Left lung (tissue), 14 donors: ENCODE measurements at places on chromosomes 13 and 19.

DNA sequence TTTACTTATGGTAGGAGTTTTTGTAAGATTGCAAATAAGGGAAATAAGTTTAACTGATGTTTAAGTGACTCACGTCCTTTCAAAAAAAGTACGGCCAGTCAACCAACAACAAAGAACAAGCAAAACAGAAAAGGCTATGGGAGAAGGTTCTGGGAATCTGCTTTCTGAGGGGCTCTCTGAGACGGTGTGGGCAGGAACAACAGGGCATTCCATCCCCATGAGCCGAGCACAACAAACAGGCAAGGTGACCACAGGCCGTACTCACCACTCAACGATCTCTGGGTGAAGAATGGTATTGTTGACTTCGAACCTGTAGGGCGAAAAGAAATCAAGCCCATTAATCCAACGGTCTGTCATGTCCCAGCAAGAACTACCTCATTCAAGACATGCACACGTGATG is 43.8 kb downstream of the PEPD start:
- no peak for DNase-seq
- no peaks in the 10 kb centered on the region for H3K36me3 ChIP-seq
- no peaks in the 10 kb centered on the region for H3K27me3 ChIP-seq
- H3K27ac ChIP-seq: no peak overlapping the region
- H3K4me1 ChIP-seq: no peaks in the 10 kb centered on the region

- H3K4me3 ChIP-seq: peak overlapping the region; percentile 11
- no peaks in the 10 kb centered on the region for H3K36me3 ChIP-seq
- no peaks in the 10 kb centered on the region for H3K4me1 ChIP-seq
- DNase-seq: peak; percentile 90
- H3K27me3 ChIP-seq: no peaks in the 10 kb centered on the region
- H3K27ac ChIP-seq: no peak overlapping the region
Measured at GRCh38 chr19:11361037-11361770, 6.0 kb downstream of the PLPPR2 start.

GRCh38 chr13:40546047-40546446 is 120.4 kb downstream of the FOXO1 start:
- H3K4me3 ChIP-seq: no peak overlapping the region
- no peak overlapping the region for H3K27ac ChIP-seq
- no peaks in the 10 kb centered on the region for H3K27me3 ChIP-seq
- H3K4me1 ChIP-seq: no peaks in the 10 kb centered on the region
- DNase-seq: no peak
- no peaks in the 10 kb centered on the region for H3K36me3 ChIP-seq

DNA sequence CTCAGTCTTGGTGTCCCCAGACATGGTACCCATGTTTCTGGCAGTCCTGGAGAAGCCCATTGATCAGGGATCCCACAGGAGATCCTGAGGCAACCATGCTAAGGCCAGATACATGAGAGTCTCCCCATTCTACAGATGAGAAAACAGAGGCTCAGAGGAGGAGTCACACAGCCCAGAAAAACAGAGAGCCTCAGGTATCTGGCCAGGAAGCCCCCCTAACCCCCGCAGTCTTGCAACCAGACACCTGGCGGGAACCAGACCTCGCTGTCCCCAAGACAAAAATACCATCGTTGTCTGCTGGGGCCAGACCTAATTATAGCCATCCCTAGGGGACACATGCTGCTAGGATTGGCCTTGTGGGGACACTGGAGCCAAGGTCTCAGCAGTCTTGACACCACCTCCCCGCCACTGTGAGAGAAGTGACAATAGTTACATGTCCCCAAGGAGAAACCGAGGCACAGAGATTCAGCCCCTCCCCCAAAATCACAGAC is 1.6 kb upstream of the PDE4C start:
- DNase-seq: no peak
- H3K36me3 ChIP-seq: no peaks in the 10 kb centered on the region
- no peak overlapping the region for H3K27ac ChIP-seq
- H3K27me3 ChIP-seq: peaks cover 96% of the 10 kb centered on the region
- H3K4me1 ChIP-seq: peaks cover 7% of the 10 kb centered on the region

DNA sequence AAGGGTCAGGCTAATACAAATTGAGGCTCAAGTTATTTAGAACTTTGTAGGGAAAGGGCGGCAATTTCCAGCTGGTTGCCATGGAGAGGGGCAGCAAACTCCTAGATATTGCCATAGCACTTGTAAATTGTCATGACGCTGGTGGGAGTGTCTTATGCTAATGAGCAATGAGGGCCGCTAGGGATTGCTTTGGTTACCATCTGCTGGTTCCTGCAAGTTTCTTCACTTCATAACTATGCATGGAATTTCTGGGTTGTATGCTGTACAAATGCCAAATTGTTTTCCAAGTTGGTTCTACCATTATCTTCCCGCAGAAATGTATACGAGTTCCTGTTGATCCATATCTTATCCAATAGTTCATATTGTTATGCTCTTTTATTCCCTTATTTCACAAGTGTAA is 1339.4 kb downstream of the EFNB2 start:
- H3K27me3 ChIP-seq: no peaks in the 10 kb centered on the region
- H3K4me3 ChIP-seq: no peak overlapping the region
- no peaks in the 10 kb centered on the region for H3K36me3 ChIP-seq
- H3K4me1 ChIP-seq: no peaks in the 10 kb centered on the region
- DNase-seq: no peak

GRCh38 chr19:41265395-41266153 is 1.4 kb downstream of the HNRNPUL1 start:
- H3K4me3 ChIP-seq: peak overlapping the region; percentile 96
- H3K4me1 ChIP-seq: peaks cover 20% of the 10 kb centered on the region
- H3K36me3 ChIP-seq: peaks cover 33% of the 10 kb centered on the region
- H3K27me3 ChIP-seq: no peaks in the 10 kb centered on the region
- peak; percentile 15 for DNase-seq
- peak overlapping the region; percentile 95 for H3K27ac ChIP-seq

GRCh38 chr13:98978280-98978679 is 416 bp upstream of the DOCK9 start:
- H3K4me1 ChIP-seq: peaks cover 11% of the 10 kb centered on the region
- no peaks in the 10 kb centered on the region for H3K36me3 ChIP-seq
- no peak for DNase-seq
- H3K27me3 ChIP-seq: no peaks in the 10 kb centered on the region
- H3K4me3 ChIP-seq: peak overlapping the region; percentile 23

DNA sequence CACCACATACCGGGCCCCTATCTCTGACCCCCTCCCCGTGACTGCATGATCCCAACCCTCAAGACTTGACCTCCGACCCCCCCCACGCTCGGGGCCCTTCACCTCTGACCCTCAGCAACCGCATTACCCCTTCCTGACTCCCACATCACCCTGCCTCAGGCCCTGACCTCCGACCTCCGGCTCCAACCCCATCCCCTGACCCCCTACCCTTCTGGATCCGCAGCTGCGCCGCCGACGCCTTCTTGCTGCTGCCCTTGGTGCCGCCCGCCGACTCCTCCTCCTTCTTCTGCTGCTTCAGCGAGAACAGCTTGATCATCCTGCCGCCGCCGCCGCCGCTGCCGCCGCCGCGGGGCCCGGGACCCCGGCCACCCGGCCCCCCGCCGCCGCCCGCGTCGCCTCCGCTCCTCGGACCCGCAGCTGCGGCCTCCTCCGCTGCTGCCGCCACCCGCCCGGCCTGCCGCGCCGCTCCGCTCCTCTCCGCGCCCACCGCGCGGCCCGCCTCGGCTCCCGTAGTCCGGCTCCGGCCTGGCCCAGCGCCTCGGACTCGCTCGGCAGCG is at the start of gene UBE2M:
TSS of gene UBE2M (minus strand) at position 546 of the 557 bp plus-strand sequence. CDS start at position 316, 230 bp downstream.
- H3K27ac ChIP-seq: peak within 1 kb of the TSS; percentile 100
- H3K36me3 ChIP-seq: peaks cover 27% of the 10 kb centered on the region
- peak; percentile 72 for DNase-seq
- peak within 1 kb of the TSS; percentile 78 for H3K4me3 ChIP-seq

DNA sequence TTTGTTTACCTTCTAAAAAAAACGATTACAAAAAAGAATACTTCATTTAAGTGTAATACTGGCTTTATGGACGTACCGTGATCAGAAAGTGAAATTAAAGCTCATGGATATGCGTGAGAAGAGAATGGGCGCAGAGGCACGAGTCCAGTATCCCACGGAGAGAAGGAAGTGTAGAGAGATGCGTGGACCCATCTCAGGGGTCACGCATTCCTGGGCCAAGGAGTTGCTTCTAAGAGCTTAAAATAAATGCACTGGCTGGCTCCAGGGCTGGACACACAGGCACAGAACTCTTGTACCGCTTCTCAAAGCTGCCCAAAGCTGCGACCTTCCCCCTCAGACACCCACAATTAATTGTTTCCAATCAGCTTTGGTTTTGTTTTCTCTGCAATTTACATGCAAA is 8.7 kb upstream of the SPC24 start:
- no peak for DNase-seq
- H3K4me3 ChIP-seq: no peak overlapping the region
- H3K4me1 ChIP-seq: peaks cover 17% of the 10 kb centered on the region
- no peaks in the 10 kb centered on the region for H3K27me3 ChIP-seq
- peak overlapping the region; percentile 36 for H3K27ac ChIP-seq
- H3K36me3 ChIP-seq: peaks cover 30% of the 10 kb centered on the region

- no peak overlapping the region for H3K27ac ChIP-seq
- peaks cover 96% of the 10 kb centered on the region for H3K27me3 ChIP-seq
- H3K36me3 ChIP-seq: no peaks in the 10 kb centered on the region
Measured at GRCh38 chr13:99976575-99976974, 5.0 kb upstream of the ZIC5 start.

GRCh38 chr13:114043421-114044053 is 69.7 kb upstream of the C13orf46 start:
- peaks cover 4% of the 10 kb centered on the region for H3K4me1 ChIP-seq
- H3K27me3 ChIP-seq: no peaks in the 10 kb centered on the region
- no peak overlapping the region for H3K27ac ChIP-seq
- no peaks in the 10 kb centered on the region for H3K36me3 ChIP-seq

DNA sequence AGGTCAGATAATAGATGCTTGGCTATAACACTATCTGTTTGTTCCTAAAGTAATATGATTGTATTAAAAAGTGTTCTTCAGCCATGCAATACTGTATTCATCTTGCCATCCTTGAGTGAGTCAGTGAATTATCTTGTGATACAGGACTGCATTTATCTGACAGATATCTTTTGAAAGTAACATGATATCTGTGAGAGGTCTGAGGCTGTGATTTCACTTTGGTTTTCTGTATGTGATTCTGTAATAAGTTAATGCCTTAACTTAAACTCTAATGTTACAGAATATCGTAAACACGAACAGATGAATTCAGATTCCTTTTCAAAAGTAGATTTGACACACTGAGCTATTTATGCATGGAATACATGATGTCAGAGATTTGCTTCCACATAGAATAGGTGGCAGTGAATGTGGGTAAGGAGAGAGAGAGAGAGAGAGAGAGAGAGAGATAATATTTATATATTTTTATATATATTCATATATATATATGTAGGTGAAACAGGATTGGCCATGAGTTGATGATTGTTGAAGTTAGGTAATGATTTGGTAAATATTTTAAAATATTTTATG is 97.9 kb upstream of the RNF113B start:
- no peak overlapping the region for H3K27ac ChIP-seq
- DNase-seq: no peak
- no peak overlapping the region for H3K4me3 ChIP-seq

- no peak overlapping the region for H3K4me3 ChIP-seq
- H3K27ac ChIP-seq: no peak overlapping the region
- DNase-seq: no peak
- H3K36me3 ChIP-seq: no peaks in the 10 kb centered on the region
Measured at GRCh38 chr19:873084-873483, 13.6 kb downstream of the CFD start.

DNA sequence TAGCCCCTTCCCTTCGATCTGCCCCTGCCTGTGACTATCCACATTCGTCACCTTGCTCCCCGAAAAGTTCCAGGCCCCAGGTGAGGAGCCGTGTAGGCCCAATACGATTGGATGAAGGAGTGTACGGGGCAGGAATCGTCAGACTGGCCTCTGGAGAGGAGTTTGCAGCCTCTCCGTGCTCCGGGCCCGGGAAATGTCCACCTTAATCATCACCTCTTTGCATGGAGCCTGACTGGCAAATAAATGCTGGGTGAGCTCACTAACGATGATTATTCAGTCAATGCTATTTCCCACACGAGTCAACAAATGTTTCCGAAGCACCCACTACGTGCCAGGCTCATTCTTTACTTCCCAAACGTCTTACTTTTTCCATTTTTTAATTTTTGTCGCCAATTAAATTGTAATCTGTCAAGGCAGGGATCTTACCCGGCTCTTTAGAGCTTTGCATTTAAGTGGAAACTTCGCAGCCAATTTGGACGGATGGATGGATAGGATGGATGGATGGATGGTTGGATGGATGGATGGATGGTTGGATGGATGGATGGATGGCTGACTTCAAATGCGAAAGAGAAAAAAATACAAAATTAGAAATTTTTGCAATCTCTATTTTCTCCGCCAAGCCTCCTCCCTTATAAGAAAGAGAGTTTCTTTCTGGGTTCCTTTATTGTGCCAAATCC is 45.8 kb downstream of the TGDS start:
- no peaks in the 10 kb centered on the region for H3K36me3 ChIP-seq
- H3K27ac ChIP-seq: peak overlapping the region; percentile 84
- H3K4me3 ChIP-seq: peak overlapping the region; percentile 53
- H3K27me3 ChIP-seq: peaks cover 17% of the 10 kb centered on the region
